Activated T-cell treated with anti-CD3 and anti-CD28 coated beads, Interleukin-2, amount 50 U/mL, for 24 hours (primary cell): ENCODE measurements at places on chromosomes 12 and 14.
A peak's percentile ranks its signal among the peaks of the same experiment; 100 is the strongest.

- DNase-seq: no peak
Observed at GRCh38 chr14:21168055-21168454, 12.2 kb upstream of the OR5AU1 start.

- DNase-seq: no peak
Observed at GRCh38 chr12:13182881-13183280, 13.6 kb upstream of the EMP1 start.

DNA sequence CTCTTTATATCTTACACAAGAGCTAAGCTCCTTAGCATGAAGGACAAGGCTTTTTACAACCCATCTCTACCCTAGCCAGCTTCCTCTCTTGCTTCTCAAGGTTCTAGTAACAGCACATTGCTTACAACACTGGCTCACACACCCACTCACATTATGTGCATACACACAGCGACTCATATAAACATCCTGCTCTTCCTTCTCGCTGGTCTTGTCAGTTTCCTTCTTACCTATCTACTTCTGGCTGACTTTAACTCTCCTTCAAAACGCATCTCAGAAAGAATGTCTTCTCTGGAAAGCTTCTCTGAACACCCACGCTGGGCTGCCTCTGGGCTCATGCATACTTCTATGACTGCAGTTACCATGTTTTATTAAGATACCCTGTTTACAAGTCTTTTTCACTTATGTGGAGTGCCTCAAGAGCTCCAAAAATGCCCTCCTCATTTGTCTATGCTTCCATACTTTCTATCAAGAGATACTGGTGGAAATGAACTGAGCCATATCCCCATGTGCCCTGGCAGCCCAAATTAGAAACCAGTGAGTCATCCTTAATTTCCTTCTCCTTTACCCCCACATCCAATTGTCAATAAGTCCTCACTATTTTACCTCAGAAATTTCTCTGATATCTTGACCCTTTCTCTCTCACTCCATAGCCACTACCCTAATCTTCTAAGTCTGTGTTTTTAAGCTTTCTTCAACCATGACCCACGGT lies 126.9 kb upstream of the KRAS start:
- no peak for DNase-seq

DNA sequence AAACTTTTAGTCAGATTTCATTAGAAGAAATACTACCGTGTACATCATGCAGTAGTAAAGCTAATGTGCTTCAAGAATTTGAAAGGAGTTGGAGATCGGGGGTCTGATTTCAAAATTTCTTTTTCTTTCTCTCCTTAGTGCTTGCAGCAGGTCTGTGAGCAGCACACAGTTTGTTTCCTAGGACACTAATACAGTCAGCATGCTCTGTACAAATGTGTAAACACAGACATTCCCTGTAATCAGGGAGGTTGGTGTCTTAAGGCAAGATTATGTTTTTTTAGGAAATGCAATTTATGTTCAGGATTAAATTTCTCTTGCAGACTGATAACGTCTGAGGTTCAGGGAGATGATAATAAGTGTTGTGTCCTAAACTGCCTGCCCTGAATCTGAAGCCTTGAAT lies 142.7 kb downstream of the ALX1 start:
- no peak for DNase-seq

DNA sequence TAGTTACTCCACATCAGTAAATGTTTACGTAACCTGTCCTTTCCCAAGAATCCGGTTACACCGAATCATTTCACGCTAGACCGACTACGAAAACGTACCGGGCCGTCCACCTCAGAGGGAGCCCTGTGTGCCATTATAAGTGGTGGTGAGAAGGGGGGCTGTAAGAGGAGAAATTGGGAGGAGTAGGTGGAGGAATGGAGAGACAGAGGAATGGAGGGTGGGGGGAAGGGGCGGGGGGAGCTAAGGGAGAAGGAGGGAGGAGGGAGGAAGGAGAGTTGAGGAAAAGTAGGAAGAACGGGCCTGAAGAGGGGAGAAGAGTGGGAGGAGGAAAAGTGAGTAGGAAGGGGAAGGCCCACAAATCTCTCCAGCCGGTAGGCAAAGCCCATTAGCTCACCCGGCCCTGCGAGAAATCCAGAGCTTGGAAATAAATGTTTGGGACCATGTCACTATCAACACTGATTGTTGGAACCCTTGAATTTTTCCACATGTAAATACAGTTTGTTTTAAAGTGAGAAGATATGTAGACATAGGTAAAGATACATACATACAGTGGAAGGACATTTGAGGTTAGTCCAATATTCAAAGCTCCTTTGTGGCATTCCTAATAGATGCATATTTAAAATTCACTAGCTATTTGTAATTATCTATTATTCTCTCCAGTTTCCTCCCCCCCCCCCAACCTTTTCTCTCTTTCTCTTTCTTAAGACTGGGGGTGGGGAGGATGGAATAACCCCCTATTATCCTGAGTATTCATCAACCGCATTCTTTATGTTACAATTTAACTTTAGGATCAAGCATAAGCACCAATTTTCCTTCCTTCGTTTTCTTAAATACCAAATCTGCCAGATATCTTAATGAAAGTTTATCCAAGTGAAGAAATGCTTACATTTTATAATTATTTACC lies 2.1 kb upstream of the FOXG1 start:
- DNase-seq: no peak

- DNase-seq: peak; percentile 5
Observed at GRCh38 chr12:117159674-117160073, 30.6 kb downstream of the FBXO21 start.

- DNase-seq: no peak
Observed at GRCh38 chr14:72559202-72559601, 334.7 kb downstream of the DPF3 start.

GRCh38 chr14:63191211-63191610 lies 13.0 kb upstream of the RHOJ start:
- DNase-seq: no peak

DNA sequence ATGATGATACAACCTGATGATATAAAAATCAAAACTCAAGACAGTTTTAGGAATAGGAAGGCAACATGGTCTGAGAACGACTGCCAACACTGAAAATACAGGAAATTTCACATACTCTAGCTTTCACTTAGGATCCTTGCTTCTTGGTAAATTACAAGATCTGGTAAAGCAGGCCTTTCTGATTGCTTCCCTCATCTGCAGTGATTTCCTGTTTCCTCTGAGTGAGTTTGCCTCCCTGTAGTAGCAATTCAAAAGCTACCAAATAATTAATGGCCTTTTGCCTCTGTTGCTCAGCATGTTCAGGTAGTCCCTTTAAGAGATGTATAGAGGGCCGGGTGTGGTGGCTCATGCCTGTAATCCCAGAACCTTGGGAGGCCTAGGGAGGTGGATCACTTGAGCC lies 2.0 kb upstream of the IRAK3 start:
- DNase-seq: no peak

DNA sequence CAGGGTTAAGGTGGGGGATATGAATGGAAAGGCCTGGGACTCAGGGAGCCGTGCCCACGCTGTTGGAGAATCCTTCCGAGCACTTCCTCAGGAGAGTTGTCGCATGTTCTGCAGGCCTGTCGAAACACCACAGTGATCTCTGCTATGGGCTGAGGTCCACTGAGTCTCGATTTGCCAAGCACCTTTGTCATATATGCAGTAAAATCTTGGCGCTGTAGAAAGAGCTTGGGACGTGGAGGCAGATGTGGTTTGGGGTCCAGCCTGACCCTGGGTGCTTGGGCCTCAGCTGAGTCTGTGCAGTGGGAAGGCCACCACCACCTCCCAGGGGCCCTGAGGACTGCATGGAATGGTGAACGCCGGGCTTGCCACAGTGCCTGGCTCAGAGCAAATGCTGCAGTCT lies 32.9 kb downstream of the C14orf132 start:
- DNase-seq: no peak

GRCh38 chr12:98483621-98484503 lies 31.5 kb upstream of the TMPO start:
- no peak for DNase-seq

DNA sequence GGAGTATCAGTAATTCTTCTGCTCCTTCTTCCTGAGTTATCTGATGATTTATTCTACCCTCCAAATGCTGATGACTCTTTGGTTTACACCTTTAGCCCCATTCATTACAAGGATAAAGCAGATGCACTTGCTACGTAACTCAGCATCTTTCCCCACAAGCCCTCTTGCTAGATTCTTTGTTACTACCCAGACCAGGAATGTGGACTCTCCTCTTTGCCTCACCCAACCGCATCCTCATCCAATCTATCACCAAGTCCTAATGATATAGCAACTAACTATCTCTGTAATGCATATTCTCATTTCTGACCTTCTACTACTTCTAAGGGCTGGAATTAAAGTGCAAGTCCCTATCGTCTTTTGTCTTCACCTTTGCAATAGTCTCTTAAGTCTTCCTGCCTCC lies 9.2 kb downstream of the KRT1 start:
- no peak for DNase-seq

DNA sequence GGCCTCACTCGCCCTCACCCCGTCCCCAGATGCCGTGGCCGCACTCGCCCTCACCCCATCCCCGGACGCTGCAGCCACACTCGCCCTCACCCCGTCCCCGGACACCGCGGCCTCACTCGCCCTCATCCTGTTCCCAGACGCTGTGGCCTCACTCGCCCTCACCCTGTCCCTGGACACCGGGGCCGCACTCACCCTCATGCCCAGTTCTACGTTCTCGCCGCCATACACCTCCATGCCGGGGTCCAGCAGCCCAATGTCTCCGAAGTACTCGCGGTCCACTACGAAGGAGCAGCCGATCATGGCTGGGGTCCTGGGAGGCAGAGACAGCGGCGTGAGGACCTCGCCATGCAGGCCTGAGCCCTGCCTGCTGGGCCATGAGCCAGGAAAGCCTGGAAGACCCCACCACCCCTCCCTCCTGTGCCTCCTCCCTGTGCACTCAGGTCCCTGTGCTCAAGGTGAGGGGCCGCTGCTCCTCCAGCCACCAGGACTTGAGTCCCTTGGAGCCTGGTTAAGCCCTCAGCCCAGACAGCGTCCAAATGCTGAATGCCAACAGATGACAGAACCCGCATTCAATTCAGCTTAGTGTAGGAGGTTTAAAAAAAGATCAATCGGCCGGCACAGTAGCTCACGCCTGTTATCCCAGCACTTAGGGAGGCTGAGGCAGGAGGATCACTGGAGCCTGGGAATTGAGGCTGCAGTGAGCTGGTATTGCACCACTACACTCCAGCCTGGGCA lies 81.5 kb downstream of the GALNT9 start:
- DNase-seq: no peak

DNA sequence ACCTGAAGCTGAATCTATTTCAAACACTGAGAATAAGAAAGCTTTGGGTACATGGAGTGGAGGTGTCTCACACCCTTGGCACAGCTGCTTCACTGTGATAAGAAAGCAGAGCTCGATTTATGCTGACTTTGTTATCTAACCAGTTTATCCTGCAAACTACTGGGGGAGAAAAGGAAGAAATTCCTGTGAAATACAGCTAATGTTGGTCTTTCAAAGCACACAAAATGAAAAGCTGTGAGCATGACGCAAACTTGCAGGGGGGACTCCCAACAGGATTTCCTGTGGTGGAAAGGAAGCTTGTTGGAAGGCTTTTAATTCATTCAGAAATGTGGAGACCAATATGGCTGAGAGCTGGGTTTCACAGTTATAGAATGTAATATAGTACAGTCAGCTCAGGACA lies 53.4 kb downstream of the SRGAP1 start:
- DNase-seq: no peak

GRCh38 chr12:113587720-113588119 lies 116.0 kb upstream of the LHX5 start:
- DNase-seq: no peak

DNA sequence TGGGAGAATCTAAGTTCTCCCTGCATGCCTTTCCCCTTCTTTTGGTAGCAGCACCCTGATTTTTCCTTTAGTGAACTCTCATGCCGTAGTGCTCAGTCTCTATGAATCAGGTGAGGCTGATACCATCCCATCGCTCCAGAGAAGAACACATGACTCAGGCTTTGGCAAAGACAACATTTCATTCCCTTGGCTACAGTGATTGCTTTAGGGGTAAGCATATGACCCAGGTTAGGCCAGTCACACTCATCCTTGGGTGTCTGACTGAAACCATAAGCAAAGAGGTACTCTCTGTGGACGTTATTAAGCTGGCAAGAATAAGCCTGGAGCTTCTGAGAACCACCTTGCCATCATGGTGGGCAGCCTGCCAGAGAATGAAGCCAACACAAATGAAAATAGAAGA lies 141.8 kb downstream of the MYRFL start:
- no peak for DNase-seq

- DNase-seq: no peak
Observed at GRCh38 chr12:121334513-121335343, 17.5 kb downstream of the ANAPC5 start.

- DNase-seq: no peak
Observed at GRCh38 chr14:102940729-102941362, 18.4 kb downstream of the AMN start.

- no peak for DNase-seq
Observed at GRCh38 chr14:23579311-23579630, 681 bp upstream of the JPH4 start.

- no peak for DNase-seq
Observed at GRCh38 chr12:127231371-127231770, 1035.6 kb upstream of the TMEM132C start.
